ENCODE measurements at places on chromosomes 3 and 15.

DNA sequence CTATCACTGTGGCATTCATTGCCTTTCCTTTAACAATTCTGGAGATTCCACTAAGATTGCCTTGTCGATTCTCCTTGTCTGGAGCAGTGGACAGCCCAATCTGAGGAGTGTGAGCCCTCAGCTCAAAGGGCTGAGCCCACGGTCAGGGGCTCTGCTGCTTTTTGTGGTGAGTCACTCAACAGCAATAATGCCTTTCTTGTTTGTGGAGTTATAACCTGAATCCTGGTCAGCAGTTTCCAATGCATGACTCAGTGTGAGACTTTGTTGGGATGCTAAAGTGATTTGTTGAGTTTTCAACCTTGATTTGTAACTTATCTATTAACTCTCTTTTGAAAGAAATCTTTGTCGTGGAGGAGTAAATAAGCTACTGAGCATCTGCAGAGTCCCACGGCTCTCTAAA lies 183.5 kb downstream of the TJP1 start:
- DNase-seq, result no peak

GRCh38 chr3:119034256-119035013 lies at the start of gene IGSF11:
Gene IGSF11 (minus strand): TSS chr3:119034846. CDS start chr3:119034582, 264 bp downstream.
- DNase-seq, result peak; percentile 57

DNA sequence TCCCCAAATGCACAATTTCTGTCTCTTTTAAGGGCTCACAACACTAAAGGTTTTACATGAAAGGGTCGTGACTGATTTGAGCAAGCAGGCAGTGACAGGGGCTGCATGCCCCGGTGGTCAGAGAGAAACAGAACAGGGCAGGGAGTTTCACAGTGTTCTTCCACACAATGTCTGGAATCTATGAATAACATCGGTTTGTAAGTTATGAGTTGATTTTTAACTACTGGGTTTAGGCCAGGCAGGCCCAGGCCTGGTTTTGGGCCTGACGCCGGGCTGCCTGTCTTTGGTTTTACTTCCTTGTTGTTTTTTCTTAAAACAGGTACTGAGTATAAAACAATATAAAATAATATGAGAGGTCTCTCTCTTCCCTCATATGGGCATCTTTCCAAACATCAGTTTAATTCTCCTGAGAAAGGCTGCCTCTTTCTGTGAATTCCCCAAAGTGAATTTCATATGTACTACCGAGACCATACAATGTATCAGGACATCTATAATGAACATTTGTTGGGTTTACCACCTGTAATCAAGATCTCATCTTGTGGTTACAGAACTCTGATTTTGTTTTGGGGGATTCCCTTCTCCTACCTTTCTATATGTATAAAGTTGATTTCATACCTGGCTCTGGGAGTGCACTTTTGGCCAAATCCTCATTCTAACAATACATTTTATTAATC lies 74.4 kb downstream of the CD200 start:
- peak; percentile 60 for DNase-seq

DNA sequence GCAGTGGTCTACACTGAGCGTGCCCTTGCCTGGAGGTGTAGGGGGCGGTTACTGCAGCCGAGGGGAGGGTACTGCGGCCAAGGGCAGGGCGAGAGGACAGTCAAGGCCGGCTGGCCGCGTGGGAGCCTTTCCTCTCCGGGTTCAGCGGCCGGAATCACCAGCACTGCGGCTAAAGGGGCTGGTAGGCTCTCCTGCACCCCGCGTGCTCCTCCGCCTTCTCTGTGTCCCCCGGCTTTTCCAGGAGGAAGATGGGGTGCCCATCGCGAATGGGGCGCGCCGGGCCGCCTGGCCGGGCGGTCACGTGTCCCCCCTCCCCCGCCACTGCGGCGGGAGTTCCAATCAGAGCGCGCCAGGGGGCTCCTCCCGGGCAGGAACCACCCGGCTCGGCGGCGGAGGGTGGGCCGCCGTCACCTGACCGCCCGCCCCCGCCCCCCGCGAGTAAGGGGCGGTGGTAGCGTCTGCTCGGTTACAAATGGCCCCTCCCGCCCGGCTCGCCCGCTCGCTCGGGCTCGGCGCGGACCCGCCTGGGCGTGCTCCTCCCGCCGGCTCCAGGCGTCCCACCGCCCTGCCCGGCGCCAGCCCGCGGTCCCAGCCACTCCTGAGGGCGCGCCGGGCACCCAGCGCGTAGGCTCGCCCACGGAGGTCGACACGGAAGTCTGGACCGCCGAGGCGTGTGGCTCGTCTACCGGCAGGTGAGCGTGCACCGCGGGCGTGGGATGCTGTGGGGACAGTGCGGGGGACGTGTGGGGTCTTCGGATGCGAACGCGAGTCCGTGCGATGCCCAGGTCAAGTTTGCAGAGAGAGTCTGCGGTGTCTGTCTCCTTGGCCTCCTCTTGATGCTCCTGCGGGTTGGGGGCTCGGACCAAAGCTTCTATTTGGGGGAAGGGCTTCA lies 242.6 kb upstream of the TOPAZ1 start:
- DNase-seq, result peak; percentile 92

GRCh38 chr15:95868450-95868849 lies 462.1 kb upstream of the NR2F2 start:
- no peak for DNase-seq

DNA sequence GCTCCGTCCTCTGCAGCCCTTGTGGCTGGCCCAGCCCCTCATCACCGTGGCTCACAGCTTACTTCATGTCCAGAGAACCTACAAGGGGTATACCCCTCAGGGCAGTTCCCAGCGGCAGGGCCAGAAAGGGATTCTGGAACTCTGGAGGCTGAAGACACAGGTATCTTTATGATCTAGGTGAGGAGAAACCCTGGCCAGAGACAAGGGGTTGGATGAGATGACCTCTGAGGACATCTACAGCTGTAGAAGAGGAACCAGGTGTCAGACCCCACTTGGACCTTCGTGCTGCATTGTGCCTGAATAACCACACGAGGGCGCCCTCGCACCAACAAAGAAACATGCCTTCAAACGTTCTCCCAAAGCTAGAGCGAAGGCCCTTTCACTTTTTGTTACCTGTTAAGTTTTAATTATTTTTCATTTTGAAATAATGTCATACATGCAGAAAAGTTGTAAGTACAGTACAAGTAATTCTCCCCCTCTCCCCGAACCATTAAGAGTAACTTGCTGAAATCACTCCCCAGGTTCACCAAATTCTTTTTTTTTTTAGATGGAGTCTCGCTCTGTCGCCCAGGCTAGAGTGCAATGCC lies 118.7 kb upstream of the SMAD3 start:
- DNase-seq, result peak; percentile 85

DNA sequence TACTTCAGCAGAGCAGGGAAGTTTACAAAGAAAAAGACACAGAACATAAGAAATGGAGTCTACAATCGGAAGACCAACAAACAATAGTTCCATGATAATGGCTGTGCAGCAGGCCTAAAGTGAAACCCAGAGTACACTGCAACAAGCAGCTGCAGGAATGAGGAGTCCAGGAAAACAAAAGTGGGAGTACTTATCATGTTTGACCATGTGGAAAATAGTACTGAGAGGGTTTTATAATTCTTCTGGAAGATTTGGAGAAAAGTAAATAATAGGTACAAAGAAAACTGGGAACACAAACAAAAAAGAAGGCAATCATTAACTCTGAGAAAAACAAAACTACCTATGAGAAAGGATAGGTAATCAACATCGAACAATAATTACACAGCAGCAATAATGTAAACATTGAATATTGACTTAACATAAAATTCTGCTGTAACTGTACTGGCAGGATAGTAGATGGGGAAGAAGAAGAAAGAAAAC lies 87.5 kb downstream of the NEK10 start:
- no peak for DNase-seq

DNA sequence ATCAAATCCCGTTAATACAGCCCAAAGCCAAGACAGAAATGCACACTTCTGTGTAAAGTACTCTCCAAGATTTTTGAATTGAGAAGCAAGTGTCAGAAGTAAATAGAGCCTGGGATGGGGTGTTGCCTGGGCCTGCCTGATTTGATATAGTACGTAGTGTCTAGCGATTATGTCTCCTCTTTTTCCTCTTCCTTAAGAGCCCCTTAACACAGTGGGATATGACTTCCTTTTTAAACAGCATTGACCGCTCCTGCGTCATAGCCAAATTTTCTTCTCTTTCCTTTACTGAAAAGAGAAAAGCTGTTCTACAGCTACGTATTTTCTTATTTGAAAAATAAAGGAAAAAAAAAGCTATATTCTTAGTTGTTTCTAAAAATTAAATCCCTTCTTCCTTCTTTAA lies 97.7 kb downstream of the PLCL2 start:
- no peak for DNase-seq

DNA sequence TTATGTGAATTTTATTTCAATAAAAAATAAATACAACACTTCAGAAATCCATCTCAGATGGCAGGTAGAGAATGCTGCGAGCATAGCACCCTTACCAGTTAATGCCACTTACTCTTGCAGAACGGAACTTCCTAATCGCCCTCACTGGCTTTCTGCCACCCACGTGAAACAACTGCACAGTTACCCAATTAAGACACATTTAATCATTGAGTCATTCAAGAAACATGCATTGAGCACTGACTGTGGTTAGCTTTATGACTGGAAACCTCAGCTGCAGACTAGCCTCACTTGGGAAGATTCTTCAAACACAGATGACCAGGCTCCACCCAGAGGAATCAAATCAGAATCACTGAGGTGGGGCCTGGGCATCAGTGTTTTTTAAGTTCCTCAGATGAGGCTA lies 5.6 kb upstream of the MFGE8 start:
- DNase-seq, result peak; percentile 72

GRCh38 chr3:115517457-115518050 lies 105.8 kb upstream of the GAP43 start:
- peak; percentile 17 for DNase-seq

DNA sequence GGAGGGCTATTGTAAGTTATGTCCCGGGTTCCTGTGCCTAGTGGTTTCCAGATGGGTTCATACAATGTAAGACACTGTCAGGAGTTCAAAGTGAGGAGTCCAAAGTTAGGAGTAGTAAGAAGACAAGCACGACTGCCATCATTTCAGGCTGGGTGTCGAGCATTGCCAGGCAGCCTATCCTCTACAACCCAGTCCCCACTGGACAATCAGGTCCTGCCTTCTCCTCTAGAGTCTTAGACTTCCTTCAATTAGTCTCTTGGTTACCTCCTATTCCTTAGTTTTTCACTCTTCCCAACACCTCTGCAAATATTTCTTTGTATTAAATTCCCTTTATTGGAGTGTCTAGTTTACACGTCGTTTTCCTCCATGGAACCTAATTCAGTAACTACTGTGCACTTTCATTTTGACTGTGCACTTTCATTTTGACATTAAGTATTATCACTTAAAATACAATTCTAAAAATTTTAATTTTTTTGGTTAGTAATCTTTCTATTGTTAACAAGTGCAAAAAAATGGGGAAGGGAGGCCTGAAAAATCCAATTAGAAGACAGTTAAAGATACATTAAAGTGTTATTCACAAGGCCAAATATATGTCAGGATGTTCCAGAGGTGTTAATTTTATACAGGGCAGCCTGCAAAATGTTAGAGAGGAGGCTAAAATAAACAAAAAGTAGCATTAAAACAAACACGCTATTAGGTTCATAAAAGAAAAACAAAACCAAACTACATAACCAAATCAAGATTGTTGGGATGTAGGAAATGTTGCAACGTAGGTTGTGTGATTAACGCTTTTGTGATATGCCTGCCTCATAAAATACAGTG lies 155.3 kb downstream of the TBL1XR1 start:
- peak; percentile 23 for DNase-seq

DNA sequence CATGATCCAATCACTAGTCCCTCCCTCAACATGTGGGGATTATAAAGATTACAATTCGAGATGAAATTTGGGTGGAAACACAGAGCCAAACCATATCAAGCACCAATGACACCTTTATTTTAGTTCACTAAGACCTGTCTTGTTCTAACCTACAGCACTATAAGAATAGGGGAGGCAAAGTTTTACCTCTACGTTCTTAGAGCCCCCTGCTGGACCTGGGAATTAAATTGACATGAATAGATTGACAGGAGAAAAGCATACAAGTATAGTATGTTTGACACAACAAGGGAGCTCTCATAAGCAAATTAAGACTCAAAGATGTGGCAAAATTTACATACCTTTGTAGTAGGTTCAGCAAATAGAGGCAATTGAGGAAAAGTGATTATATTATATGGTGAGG lies 974.4 kb upstream of the ALCAM start:
- no peak for DNase-seq

DNA sequence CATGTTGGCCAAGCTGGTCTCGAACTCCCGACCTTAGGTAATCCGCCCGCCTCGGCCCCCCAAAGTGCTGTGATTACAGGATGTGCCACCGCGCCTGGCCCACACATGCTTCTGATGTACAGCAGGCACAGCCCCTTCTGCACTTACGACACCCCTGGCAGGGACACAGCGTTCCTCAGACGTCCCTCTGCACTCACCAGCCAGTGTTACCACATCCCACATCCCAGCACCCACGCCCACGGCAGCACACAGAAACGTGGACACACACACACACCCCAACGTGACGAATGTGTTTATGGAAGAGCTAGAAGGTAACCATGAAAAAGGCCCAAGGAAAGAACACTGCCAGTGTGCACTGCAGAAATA lies 576 bp upstream of the RPAP1 start:
- no peak for DNase-seq

- DNase-seq, result peak; percentile 74
Measured at GRCh38 chr3:127775398-127776109, 46.8 kb downstream of the MGLL start.

DNA sequence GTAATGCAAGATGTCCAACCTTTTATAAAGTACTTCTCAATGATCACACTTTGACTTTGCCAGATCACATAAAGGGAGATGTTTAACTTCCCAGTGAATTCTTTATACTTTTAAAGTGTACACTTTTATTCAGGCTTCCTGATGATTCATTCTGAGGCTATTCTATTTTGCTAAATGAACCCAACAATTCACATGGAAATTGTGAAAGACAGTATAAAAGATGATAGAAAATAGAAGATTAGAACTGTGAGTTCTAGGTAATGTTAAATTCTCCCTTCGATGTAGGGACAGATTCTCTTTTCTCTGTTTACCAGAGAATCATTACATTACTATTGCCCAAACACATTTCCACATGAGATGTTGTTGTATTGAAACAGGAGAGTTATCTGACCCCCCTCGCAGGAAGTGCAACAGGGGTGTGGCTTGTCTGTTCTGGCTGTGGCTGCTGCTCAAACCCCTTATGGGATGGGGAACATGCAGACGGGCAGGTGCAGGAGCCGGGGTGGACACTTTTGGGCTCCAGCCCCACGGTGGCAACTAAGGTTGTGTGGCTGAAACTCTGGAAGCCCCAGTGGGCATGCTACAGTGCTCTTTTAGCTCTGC lies 131.3 kb upstream of the LRTM1 start:
- DNase-seq, result no peak
